ENCODE measurements at places on chromosomes 13 and 19.

- no peak for DNase-seq
These were observed 7.1 kb downstream of the CABP5 start for GRCh38 chr19:48036765-48037164.

GRCh38 chr19:39428283-39429112, 7.3 kb downstream of the RPS16 start:
- DNase-seq, result no peak

- DNase-seq, result no peak
These were observed 179.7 kb downstream of the SPRY2 start for GRCh38 chr13:80161219-80161618.

- DNase-seq, result no peak
These were observed 6.9 kb downstream of the CARM1 start for GRCh38 chr19:10878253-10878652.

- DNase-seq, result no peak
These were observed 8.2 kb upstream of the LATS2 start for GRCh38 chr13:21069561-21070004.

- DNase-seq, result no peak
These were observed 262.3 kb downstream of the ABCC4 start for GRCh38 chr13:95038949-95039348.

DNA sequence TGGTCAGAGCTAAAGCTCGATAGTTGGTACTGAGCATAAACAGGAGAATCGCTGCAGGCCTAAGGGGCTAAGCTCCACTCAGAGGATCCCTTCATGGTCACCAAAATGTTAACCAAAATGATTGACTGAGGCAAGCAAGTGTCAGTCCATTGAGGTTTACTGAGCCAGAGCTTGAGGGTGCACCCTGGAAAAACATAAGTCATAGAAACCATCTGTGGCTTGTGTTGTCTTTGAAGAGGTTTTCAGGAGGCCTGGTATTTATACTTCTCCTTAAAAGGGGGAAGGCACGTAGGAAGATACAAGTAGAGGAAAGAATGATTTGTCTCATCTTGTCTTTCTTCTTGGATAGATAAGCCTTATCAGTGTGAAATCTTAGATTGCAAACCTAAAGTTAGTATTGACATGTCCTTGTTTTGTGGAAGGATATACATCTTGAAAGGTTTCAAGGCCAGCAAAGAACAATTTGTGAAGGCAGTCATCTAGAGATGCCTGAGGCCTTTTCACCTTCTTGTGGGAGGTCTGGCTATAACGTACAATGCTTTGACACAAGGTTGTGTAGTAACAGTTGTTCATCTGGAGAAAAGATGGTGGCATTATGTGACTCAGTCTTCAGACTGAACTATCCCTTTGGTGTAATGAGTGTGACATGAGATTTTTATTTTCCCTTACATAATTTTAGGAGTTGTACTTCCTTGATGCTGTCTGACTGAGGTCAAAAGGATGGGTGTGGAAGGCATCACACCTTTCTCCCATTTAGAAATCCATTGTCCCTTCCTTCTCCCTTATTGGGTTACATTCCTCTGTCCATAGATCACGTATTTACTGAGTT, 14.7 kb upstream of the CEACAM6 start:
- DNase-seq, result no peak

GRCh38 chr19:47631681-47632446, 22.9 kb downstream of the BICRA start:
- no peak for DNase-seq

DNA sequence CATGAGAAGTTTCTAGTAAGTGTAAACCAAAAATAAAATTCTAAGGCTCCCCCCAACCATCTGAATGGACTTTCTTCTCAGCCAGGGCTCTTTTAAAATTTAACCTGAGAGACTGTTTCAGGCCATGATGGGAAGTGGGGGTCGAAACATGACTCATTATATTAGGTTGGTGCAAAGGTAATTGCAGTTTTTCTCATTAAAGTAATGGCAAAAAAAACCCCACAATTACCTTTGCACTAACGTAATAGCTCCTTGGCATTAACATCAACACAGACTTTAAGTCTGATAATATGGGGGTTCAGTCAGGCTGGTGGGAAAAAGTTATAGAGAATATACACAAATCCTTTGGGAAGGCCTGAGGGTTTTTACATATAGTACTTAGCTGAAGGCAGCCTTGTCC, 9.4 kb upstream of the SPART start:
- DNase-seq, result no peak
